ENCODE measurements at places on chromosomes 12 and 14. TPM values are rescaled to one million over a fixed set of nuclear protein-coding genes. Genes with fewer than 3 reads are reported as not detected.

The LMNTD1 gene
- not detected for total RNA-seq

The TM9SF1 gene
- total RNA-seq: 110 TPM

- no peak overlapping the region for H3K4me3 ChIP-seq
- no peaks in the 10 kb centered on the region for H3K27me3 ChIP-seq
- H3K4me1 ChIP-seq: no peaks in the 10 kb centered on the region
- no peak overlapping the region for H3K27ac ChIP-seq
Measured at GRCh38 chr12:90205165-90205564, 496.5 kb upstream of the ATP2B1 start.

DNA sequence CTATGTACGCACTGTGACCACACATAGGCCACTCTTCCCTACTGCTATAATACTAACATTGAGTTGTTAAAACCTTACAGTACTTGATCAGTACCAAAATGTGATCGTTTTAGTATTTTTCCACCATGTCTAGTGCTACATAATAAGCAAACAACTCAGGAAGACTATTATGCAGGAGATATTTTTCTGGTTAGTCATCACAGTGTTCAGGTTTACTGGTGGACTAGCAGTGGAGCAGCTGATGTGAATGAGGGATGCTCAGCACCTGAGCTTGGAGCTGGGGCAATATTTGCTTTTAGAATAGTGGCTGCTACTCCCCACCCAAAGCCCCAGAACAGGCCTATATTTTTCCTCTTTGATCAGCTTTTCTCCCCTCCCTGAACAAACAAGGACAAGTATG is 513.1 kb downstream of the KCNH5 start:
- H3K27me3 ChIP-seq: no peaks in the 10 kb centered on the region
- no peak overlapping the region for H3K4me3 ChIP-seq
- no peaks in the 10 kb centered on the region for H3K4me1 ChIP-seq

- DNase-seq: no peak
- H3K27ac ChIP-seq: no peak overlapping the region
- H3K27me3 ChIP-seq: 0 out of 2 replicates have a peak, but pooled peaks cover 1% of the 10 kb centered on the region
- H3K4me3 ChIP-seq: no peak overlapping the region
- no peaks in the 10 kb centered on the region for H3K4me1 ChIP-seq
- H3K36me3 ChIP-seq: no peaks in the 10 kb centered on the region
Measured at GRCh38 chr14:55718551-55718950, 138.5 kb downstream of the KTN1 start.

GRCh38 chr12:106113446-106113823 is 25.3 kb downstream of the NUAK1 start:
- H3K4me3 ChIP-seq: no peak overlapping the region
- DNase-seq: no peak
- H3K27ac ChIP-seq: no peak overlapping the region
- peaks cover 82% of the 10 kb centered on the region for H3K4me1 ChIP-seq
